Activated T-helper 2 cell treated with anti-CD3 and anti-CD28 coated beads, Interferon-gamma antibody, Interleukin-2, Interleukin-4, amounts not matched to agents 10 μg/mL and 5 μg/mL and 100 μg/mL, durations not matched to agents 14 hours and 24 hours and 36 hours (primary cell): ENCODE measurements at places on chromosomes 5 and 9.

- DNase-seq = no peak
Measured at GRCh38 chr9:37727013-37727412, 26.6 kb upstream of the TRMT10B start.

- DNase-seq = no peak
Measured at GRCh38 chr9:94952565-94953373, 226.3 kb downstream of the AOPEP start.

GRCh38 chr9:98654247-98654646, 54.5 kb downstream of the GABBR2 start:
- no peak for DNase-seq

- no peak for DNase-seq
Measured at GRCh38 chr5:84032324-84032723, 311.7 kb upstream of the HAPLN1 start.

- no peak for DNase-seq
Measured at GRCh38 chr5:172956936-172957335, 2.3 kb upstream of the RPL26L1 start.

DNA sequence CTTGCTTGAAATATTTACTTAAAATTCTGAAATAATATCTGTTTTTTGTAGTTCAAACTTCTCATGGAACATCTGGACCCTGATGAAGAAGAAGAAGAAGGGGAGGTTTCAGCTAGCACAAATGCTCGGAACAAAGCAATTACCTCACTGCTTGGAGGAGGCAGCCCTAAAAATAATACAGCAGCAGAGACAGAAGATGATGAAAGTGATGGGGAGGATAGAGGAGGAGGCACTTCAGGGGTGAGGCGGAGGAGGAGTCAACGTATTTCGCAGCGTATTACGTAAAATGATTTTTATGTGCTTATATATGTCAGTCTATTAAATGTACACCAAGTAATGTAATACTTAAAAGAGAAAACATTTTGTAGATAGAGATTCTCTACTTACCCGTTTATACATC, 185.4 kb downstream of the CPLANE1 start:
- DNase-seq = no peak

- no peak for DNase-seq
Measured at GRCh38 chr9:34575862-34576596, 13.5 kb downstream of the CNTFR start.

DNA sequence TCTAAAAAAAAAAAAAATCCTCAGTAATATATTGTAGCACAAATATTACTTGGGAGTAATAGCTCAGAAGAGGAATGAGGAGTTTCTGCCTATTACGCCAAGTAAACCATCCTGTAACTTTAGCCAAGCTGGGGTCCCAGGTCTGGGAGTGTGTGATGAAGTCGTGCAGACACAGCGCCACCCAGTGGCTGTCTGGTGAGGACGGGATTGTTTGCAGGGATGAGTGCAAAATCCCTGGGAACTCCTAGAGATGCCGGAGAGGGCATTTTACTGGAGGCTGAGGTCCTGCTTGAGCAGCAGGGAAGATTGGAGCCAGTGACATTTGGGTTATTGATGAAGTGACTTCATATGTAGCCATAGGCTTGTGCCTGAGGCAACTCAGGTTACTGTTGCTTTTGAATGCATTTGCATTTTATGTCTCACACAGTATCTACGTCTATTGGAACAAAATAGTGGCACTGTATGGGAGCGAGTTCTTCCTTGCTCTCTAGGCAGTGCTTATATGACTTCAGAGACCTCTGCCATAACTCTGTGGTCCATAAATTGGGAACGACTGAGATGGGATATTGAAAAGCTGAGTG, 72.8 kb downstream of the PSAT1 start:
- DNase-seq = peak; percentile 22

GRCh38 chr5:135631391-135631790, 52.6 kb upstream of the CXCL14 start:
- no peak for DNase-seq

- DNase-seq = no peak
Measured at GRCh38 chr9:131525643-131526565, 5.2 kb downstream of the UCK1 start.

DNA sequence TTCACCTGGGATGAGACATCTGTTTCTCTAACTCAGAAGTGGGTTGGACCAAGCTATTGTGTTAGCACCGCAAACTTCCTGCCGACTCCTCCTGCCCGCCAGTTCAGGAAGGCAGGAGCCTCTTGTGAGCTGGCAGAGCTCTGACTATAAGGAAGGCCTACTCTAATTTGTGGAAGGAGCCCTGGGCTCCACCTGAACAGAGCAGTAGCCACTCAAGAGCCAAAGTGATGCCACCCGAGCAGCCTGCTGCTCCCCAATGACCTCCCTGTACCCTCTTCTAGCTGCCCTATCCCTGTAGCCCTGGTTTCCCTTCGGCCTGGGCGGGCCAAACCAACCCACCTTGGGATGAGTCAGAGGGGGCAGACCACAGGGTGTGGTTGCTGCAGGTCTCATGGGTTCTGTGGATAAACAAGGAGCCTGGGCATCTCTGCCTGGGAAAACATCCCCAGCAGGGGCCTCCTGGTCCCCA, 81.6 kb downstream of the PSD2 start:
- no peak for DNase-seq

- no peak for DNase-seq
Measured at GRCh38 chr5:124919747-124920525, 173.5 kb upstream of the ZNF608 start.

GRCh38 chr5:157443041-157443549, 16.9 kb upstream of the NIPAL4 start:
- no peak for DNase-seq

- DNase-seq = no peak
Measured at GRCh38 chr9:111621895-111622480, 9.1 kb upstream of the DNAJC25 start.

DNA sequence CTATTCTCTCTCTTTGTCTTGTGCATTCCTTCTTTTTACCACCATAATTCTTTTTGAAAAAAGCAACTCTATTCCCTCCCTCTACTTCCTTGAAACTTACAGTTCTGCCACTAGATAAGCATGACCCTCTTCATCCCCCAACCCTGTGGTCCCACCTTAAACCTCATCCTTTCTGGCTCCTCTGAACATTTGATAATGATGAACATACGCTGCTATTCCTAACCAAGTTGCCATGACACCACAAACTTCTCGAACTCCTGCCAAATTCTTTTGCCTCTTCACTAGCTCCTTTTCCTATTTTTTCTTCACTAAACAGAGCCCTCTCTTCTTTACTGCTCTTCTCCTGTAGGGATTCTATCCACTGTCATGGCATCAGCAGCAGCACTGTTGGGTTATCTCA, 57.1 kb downstream of the MOCS2 start:
- DNase-seq = no peak

- DNase-seq = no peak
Measured at GRCh38 chr5:641331-641765, 29.2 kb downstream of the CEP72 start.

DNA sequence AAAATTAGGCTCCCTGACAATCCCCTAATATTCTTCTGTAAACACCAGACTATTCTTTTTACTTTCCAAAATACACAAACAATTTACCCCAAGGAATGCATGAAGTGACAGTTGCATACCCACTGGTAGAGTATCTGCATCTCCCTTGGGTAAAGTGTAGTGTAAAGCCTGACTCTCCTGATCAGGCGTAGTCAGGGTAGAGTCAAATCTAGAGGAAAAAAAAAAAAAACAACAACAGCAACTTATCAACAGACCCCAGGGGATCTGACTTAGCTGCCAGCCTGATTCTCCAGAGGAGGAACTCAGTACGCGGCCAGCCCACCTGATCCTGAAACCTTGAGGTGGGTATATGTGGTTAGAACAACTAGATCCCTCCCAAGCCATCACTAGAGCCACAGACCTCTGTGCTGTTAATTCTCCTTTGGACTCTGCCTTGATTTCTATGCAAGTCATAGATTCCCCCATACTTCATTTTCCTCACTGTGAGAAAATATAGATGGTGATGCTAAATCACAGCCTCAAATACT, 61.0 kb downstream of the ZNF608 start:
- DNase-seq = no peak

- no peak for DNase-seq
Measured at GRCh38 chr9:131660466-131661405, 79.1 kb downstream of the RAPGEF1 start.

DNA sequence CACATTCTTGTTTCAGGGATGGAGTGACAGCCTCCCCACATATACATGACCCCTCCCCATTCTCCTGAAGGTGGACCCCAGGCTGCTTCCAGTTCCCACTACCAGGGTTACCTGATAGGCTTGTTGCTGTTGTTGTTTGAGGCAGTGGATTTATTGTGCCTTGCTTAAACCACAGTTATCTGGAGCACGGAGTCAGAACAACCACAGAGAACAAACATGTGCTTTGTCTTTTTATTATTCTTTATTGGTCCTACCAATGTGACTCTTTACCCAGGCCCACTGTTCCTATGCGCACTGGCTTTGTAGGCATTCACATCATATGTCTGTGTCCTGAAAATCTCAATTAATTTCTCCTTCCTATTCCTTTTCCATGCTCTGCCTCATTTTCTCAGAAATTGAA, 41.2 kb upstream of the IPPK start:
- DNase-seq = no peak

DNA sequence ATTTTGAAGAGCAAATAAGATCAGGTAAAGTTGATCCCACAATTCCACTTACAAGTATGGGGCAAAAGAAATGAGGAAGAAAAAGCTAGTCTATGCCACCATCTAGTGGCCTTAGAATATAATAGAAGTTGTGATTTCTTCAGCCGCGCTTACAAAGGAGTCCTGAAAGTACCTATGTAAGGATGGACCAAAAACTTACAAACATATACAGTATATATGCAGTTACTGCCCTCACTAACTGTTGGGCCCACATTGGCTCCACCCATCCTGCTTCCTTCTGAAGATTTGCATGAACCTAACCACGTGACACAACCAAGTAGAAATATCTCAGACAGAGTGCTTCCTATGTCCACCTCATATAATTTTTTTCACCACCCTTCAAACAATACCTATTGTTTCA, 11.7 kb upstream of the OR13D1 start:
- no peak for DNase-seq

DNA sequence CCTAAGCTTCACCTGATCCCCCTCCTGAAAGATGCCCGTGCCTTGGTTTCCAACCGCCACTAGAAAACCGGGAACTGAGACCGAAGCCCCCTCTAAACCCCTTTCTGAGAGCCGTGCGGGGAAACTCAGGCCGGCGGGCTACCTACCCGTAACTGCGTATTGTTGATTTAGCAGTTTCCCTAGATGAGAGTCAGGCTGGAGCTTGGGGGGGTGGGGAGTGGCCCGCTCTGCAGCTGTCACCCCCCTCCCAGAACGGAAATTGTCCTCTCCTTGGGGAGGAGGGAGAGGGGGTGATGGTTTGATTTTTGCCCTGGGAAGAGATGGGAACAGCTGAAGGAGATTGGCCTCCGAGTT, 2.5 kb downstream of the CXXC5 start:
- DNase-seq = no peak
